ENCODE measurements at places on chromosomes 6 and 20. TPM values are rescaled to one million over a fixed set of nuclear protein-coding genes. Genes with fewer than 3 reads are reported as not detected.

GRCh38 chr6:88985901-88986300 lies 22.5 kb upstream of the RNGTT start:
- H3K27ac ChIP-seq: no peak overlapping the region
- no peaks in the 10 kb centered on the region for H3K4me1 ChIP-seq
- no peaks in the 10 kb centered on the region for H3K36me3 ChIP-seq
- DNase-seq: no peak

DNA sequence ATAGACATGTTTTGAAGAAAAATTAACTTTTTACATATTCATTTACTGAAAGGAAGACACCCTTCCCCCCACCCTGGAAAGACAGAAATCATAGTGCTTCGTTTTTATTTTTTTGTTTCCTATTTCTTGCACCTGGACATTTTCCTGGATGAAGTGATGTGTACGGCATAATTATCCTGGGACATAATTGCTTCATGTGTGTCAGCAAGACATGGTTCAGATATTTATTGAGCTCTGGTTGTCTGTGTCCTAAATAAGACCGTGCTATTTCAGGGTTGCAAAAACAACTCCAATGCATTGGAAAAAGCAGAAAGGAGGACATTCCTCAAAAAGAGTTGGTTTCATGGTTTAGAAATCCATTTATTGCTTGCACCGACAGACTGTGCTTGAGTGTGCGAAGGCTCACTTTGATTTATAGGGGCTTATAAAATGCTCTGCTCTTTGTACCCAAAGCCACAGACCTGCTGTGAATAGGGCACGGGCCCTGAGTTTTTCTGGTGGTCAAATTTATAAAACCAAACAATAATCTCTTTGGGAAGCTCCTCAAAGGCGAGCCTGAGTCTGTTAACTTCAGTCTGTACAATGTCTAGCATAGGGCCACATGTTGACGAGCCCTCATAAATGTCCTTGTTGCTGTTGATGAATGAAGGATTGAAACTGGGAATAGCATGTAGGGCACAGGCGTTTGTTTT lies 179.5 kb downstream of the SOX4 start:
- DNase-seq: no peak
- H3K36me3 ChIP-seq: no peaks in the 10 kb centered on the region
- no peak overlapping the region for H3K4me3 ChIP-seq
- peaks cover 4% of the 10 kb centered on the region for H3K27me3 ChIP-seq
- H3K27ac ChIP-seq: no peak overlapping the region
- H3K4me1 ChIP-seq: no peaks in the 10 kb centered on the region

GRCh38 chr20:36098364-36098763 lies 56.2 kb upstream of the EPB41L1 start:
- H3K36me3 ChIP-seq: no peaks in the 10 kb centered on the region
- H3K4me3 ChIP-seq: peak overlapping the region; percentile 29
- DNase-seq: peak; percentile 33
- peaks cover 6% of the 10 kb centered on the region for H3K27me3 ChIP-seq
- H3K4me1 ChIP-seq: peaks cover 27% of the 10 kb centered on the region

- no peak for DNase-seq
- H3K27me3 ChIP-seq: peaks cover 7% of the 10 kb centered on the region
- no peaks in the 10 kb centered on the region for H3K36me3 ChIP-seq
- no peak overlapping the region for H3K27ac ChIP-seq
- H3K4me3 ChIP-seq: no peak overlapping the region
- H3K4me1 ChIP-seq: peaks cover 2% of the 10 kb centered on the region
These were observed 81.1 kb downstream of the ATP9A start for GRCh38 chr20:51687108-51687507.

- H3K36me3 ChIP-seq: no peaks in the 10 kb centered on the region
- H3K27ac ChIP-seq: no peak overlapping the region
- no peak overlapping the region for H3K4me3 ChIP-seq
- no peak for DNase-seq
These were observed 83.1 kb downstream of the GRM4 start for GRCh38 chr6:34062815-34063214.

DNA sequence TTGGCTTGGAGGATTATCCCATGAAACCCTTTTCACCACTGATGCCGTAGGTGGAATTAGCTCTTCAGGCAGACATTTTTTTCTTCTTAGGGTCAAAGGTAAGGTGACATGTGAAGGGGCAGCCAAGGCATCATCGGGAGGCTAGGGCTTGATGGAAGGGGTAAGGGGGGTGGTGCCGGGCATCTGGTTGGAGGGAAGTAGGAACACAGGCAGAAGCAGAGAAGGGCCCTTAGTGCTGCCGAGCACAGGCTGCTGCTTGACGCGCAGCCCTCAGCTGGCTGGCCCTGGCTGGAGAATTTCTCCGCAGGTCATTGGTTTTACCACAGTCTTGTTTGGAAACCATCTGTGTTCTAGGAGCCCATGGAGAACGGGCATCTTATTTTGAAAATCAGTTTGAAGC lies 54.7 kb downstream of the TRAF3IP2 start:
- H3K27ac ChIP-seq: no peak overlapping the region
- H3K4me1 ChIP-seq: no peaks in the 10 kb centered on the region

GRCh38 chr6:99801805-99802204 lies 192.2 kb downstream of the MCHR2 start:
- H3K27ac ChIP-seq: no peak overlapping the region
- H3K4me1 ChIP-seq: no peaks in the 10 kb centered on the region
- H3K36me3 ChIP-seq: no peaks in the 10 kb centered on the region
- H3K4me3 ChIP-seq: no peak overlapping the region

Gene FNDC11
- 1.3 TPM for total RNA-seq

DNA sequence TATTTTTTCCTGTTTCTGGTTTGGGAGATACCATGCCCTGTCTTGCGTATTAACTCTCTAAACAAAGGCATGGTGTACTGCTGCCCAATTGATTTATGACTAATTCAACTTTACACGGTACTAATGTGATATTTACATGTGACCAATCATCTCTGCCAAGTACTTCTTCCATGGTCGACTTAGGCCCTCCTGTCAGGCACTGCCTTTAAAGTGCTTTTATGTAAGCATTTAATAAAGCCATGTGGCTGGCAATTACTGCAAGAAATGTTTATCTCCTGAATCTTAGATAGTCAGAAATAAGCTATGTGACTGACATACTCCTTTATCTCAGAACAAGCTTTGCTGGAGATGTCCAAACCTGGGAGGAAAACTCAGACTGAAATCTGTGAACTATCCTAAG lies 323.4 kb downstream of the BTBD3 start:
- H3K4me3 ChIP-seq: no peak overlapping the region
- no peak for DNase-seq
- H3K27ac ChIP-seq: no peak overlapping the region
- H3K27me3 ChIP-seq: no peaks in the 10 kb centered on the region
- H3K36me3 ChIP-seq: no peaks in the 10 kb centered on the region

GRCh38 chr6:34128045-34128444 lies 17.8 kb downstream of the GRM4 start:
- no peak overlapping the region for H3K27ac ChIP-seq
- H3K27me3 ChIP-seq: peaks cover 43% of the 10 kb centered on the region
- no peaks in the 10 kb centered on the region for H3K36me3 ChIP-seq
- no peak for DNase-seq
- H3K4me1 ChIP-seq: no peaks in the 10 kb centered on the region

Gene AGER
- 23.5 TPM for total RNA-seq

Gene HAO1
- total RNA-seq: not detected

DNA sequence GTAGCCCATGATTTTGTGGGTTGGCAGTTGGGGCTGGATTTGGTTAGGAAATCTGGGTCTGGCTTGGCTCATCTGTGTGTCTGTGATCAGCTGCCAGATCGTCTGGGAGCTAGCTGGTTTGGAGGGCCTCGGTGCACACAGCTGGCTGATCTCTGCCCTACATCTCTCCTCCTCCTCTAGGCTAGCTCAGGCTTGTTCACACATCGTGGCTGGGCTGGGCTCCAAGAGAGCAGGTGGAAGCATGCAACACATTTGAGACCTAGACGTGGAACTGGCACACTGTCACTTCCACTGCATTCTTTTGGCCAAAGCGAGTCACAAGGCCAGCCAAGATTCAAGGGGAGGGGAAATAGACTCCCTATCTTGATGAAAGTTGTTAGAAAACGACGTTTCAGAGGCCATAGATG lies 15.9 kb downstream of the NDUFAF5 start:
- H3K27ac ChIP-seq: no peak overlapping the region
- DNase-seq: no peak
- peaks cover 77% of the 10 kb centered on the region for H3K36me3 ChIP-seq
- H3K4me1 ChIP-seq: no peaks in the 10 kb centered on the region
- no peak overlapping the region for H3K4me3 ChIP-seq

Gene TUBE1
- total RNA-seq: 28.0 TPM

GRCh38 chr6:114514170-114514569 lies 171.3 kb upstream of the HS3ST5 start:
- H3K27me3 ChIP-seq: no peaks in the 10 kb centered on the region
- H3K27ac ChIP-seq: no peak overlapping the region
- H3K36me3 ChIP-seq: no peaks in the 10 kb centered on the region
- no peaks in the 10 kb centered on the region for H3K4me1 ChIP-seq
- no peak overlapping the region for H3K4me3 ChIP-seq

Gene MUC21
- total RNA-seq: not detected

GRCh38 chr20:40641202-40641601 lies 47.8 kb downstream of the MAFB start:
- H3K4me3 ChIP-seq: no peak overlapping the region
- no peaks in the 10 kb centered on the region for H3K36me3 ChIP-seq
- no peak overlapping the region for H3K27ac ChIP-seq
- DNase-seq: no peak
- no peaks in the 10 kb centered on the region for H3K4me1 ChIP-seq
- H3K27me3 ChIP-seq: peaks cover 7% of the 10 kb centered on the region

Gene GABBR1
- total RNA-seq: 117 TPM

Gene C6orf15
- total RNA-seq: not detected

Gene MRAP2
- total RNA-seq: not detected

DNA sequence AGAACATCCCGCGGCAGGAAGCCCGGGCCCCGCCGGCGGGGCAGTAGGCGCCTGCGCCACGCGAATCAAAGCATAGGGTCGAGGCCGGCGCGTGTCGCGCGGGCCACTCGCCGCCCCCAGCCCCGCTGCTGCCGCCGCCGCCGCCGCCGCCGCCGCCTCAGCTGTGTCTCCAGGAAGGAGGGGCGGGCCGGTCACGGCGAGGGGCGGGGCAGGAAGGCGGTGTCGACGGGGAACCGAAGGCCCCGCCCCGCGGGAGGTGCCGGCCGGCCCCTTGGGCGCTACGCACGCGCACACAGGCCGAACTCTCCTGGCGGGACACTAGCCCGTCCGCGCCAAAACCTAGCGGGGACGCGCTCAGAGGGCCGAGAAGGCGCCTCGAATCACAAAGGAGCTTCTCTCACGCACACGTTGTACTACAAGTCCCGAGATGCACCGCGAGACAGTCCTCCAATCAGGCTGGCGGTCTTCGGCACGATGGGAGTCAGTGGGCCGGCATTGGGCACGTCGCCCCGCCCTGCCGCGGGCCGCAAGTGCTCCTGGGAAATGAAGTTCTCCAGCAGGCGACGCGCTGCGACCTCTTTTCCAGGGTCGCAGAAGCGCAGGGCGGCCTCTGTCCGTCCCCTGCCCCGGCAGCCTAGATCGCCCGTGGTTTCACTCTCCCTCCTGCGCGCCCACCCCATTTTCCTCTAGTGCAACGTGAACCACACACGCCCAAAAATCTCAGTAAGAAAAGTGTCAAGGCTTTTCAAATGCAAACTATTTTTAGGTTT lies at the start of gene RALGAPA2:
Gene RALGAPA2, minus strand, starts transcription at position 171 of the 770 bp plus-strand sequence. Its CDS starts 164 bp downstream, at position 7.
- peak within 1 kb of the TSS; percentile 92 for H3K27ac ChIP-seq
- peaks cover 4% of the 10 kb centered on the region for H3K36me3 ChIP-seq
- peaks cover 26% of the 10 kb centered on the region for H3K4me1 ChIP-seq
- H3K27me3 ChIP-seq: no peaks in the 10 kb centered on the region
- peak within 1 kb of the TSS; percentile 90 for H3K4me3 ChIP-seq
- peak; percentile 97 for DNase-seq

Gene TMC2
- total RNA-seq: not detected

DNA sequence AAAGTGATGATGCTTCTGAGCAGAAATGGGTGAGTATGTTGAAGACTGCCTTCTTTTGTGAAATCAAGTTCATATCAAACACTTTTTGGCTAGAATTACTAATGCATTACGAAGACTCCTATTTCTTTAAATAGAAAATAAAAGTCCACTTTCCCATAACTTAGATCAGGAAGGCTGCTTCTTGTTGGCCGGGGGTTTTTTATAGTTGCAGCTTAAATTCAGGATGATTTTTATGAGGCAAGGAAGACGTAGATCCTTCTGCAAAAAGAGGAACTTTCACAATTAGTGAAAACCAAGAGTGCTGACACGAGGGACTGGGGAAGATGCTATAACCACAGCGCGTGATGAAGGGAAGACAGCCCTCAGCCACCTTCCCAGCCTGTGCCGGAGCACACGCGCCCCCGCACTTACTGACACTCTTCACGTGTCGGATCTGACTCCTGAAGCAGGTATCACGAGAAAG lies 206.1 kb upstream of the PRDM1 start:
- H3K36me3 ChIP-seq: no peaks in the 10 kb centered on the region
- peaks cover 66% of the 10 kb centered on the region for H3K4me1 ChIP-seq
- H3K27me3 ChIP-seq: no peaks in the 10 kb centered on the region
- peak overlapping the region; percentile 52 for H3K4me3 ChIP-seq
- no peak for DNase-seq

Gene RHAG
- total RNA-seq: not detected

DNA sequence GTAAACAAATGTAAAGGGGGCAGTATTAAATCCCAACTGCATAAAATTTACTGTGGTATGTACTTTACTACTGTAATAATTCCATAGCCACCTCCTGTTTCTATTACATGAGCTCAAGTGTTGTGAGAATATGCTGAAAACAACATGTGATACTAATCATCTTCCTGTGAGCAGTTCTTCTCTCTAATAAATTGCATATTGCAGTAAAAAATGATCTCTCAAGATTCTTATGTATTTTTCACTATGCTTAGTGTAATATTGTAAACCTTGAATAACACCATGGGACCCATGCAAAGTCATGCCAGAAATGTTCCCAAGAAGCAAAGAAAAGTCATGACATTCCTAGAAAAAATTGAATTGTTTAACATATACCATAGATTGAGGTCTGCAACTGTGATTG lies 133.0 kb upstream of the ATXN1 start:
- DNase-seq: no peak
- peaks cover 8% of the 10 kb centered on the region for H3K27me3 ChIP-seq
- H3K4me3 ChIP-seq: no peak overlapping the region

- no peak overlapping the region for H3K27ac ChIP-seq
- peaks cover 21% of the 10 kb centered on the region for H3K36me3 ChIP-seq
- peak; percentile 32 for DNase-seq
- H3K4me1 ChIP-seq: peaks cover 12% of the 10 kb centered on the region
These were observed 41.3 kb downstream of the TXLNB start for GRCh38 chr6:139250296-139251044.

Gene HLA-DRB5
- 196 TPM for total RNA-seq

Gene EYA4
- 0.40 TPM for total RNA-seq

GRCh38 chr20:49602345-49603208 lies 34.6 kb upstream of the PTGIS start:
- no peak overlapping the region for H3K4me3 ChIP-seq
- H3K27me3 ChIP-seq: peaks cover 6% of the 10 kb centered on the region
- DNase-seq: no peak
- no peak overlapping the region for H3K27ac ChIP-seq
- no peaks in the 10 kb centered on the region for H3K36me3 ChIP-seq

- no peak overlapping the region for H3K4me3 ChIP-seq
- no peak for DNase-seq
- no peak overlapping the region for H3K27ac ChIP-seq
- H3K36me3 ChIP-seq: peaks cover 3% of the 10 kb centered on the region
These were observed 354.2 kb upstream of the SULF2 start for GRCh38 chr20:48139262-48140041.

Measured in activated B cell treated with CpG ODN at 0.5 μM for 24 hours (primary cell).